ENCODE measurements at places on chromosomes 5 and 9. TPM values are rescaled to one million over a fixed set of nuclear protein-coding genes. Genes with fewer than 3 reads are reported as not detected.

The TRIM36 gene
- 122 TPM for polyA plus RNA-seq

The C5 gene
- 1.5 TPM for polyA plus RNA-seq

The ENTREP1 gene
- polyA plus RNA-seq = 2.0 TPM

The PCDHA13 gene
- polyA plus RNA-seq = 1.2 TPM

The C9orf50 gene
- not detected for polyA plus RNA-seq

The CARD9 gene
- polyA plus RNA-seq = 0.77 TPM

The FANCC gene
- polyA plus RNA-seq = 15.2 TPM

The SLC1A3 gene
- polyA plus RNA-seq = 1.9 TPM

The PCDHA9 gene
- 0.56 TPM for polyA plus RNA-seq

The ANKRD34B gene
- 0.08 TPM for polyA plus RNA-seq

The SLC6A3 gene
- 0.77 TPM for polyA plus RNA-seq

The SPINK4 gene
- not detected for polyA plus RNA-seq

The TXNDC8 gene
- not detected for polyA plus RNA-seq

The SHOC1 gene
- polyA plus RNA-seq = not detected

The OR2V2 gene
- polyA plus RNA-seq = not detected

The UGCG gene
- 93.6 TPM for polyA plus RNA-seq

The GLDC gene
- 11.4 TPM for polyA plus RNA-seq

The DPM2 gene
- polyA plus RNA-seq = 30.5 TPM

The DRD1 gene
- 0.72 TPM for polyA plus RNA-seq

The IL17B gene
- polyA plus RNA-seq = not detected

The PHF24 gene
- polyA plus RNA-seq = 1.8 TPM

The MEIKIN gene
- polyA plus RNA-seq = not detected

The GHR gene
- 0.31 TPM for polyA plus RNA-seq

The TMED9 gene
- 53.8 TPM for polyA plus RNA-seq

The FBXW11 gene
- 102 TPM for polyA plus RNA-seq

The N4BP3 gene
- 5.8 TPM for polyA plus RNA-seq

The PANK3 gene
- polyA plus RNA-seq = 126 TPM

The PCDHGA11 gene
- polyA plus RNA-seq = 0.62 TPM

The MYMK gene
- polyA plus RNA-seq = not detected

The HACD4 gene
- not detected for polyA plus RNA-seq

The TSPAN17 gene
- 66.4 TPM for polyA plus RNA-seq

The SMIM15 gene
- 22.8 TPM for polyA plus RNA-seq

The DOCK2 gene
- 0.15 TPM for polyA plus RNA-seq

The NDUFS6 gene
- 73.5 TPM for polyA plus RNA-seq

The TEX48 gene
- not detected for polyA plus RNA-seq

The CENPK gene
- 5.6 TPM for polyA plus RNA-seq

The CDKN2B gene
- polyA plus RNA-seq = 0.15 TPM

The LCN2 gene
- not detected for polyA plus RNA-seq

The FOXD4L3 gene
- polyA plus RNA-seq = not detected

The IFNA10 gene
- polyA plus RNA-seq = not detected

The CEL gene
- polyA plus RNA-seq = 0.95 TPM

The CXCL14 gene
- polyA plus RNA-seq = 1.1 TPM

The SPINK7 gene
- polyA plus RNA-seq = not detected

The WNK2 gene
- 37.1 TPM for polyA plus RNA-seq

The TMEFF1 gene
- 295 TPM for polyA plus RNA-seq

The UTP15 gene
- 18.1 TPM for polyA plus RNA-seq

The FAM81B gene
- not detected for polyA plus RNA-seq

The SLC25A2 gene
- not detected for polyA plus RNA-seq
